Stimulated activated CD8-positive, alpha-beta memory T cell treated with anti-CD3 and anti-CD28 coated beads, Interleukin-7, amount 100 ng/mL, for 48 hours (primary cell): ENCODE measurements at places on chromosomes 4 and X.

DNA sequence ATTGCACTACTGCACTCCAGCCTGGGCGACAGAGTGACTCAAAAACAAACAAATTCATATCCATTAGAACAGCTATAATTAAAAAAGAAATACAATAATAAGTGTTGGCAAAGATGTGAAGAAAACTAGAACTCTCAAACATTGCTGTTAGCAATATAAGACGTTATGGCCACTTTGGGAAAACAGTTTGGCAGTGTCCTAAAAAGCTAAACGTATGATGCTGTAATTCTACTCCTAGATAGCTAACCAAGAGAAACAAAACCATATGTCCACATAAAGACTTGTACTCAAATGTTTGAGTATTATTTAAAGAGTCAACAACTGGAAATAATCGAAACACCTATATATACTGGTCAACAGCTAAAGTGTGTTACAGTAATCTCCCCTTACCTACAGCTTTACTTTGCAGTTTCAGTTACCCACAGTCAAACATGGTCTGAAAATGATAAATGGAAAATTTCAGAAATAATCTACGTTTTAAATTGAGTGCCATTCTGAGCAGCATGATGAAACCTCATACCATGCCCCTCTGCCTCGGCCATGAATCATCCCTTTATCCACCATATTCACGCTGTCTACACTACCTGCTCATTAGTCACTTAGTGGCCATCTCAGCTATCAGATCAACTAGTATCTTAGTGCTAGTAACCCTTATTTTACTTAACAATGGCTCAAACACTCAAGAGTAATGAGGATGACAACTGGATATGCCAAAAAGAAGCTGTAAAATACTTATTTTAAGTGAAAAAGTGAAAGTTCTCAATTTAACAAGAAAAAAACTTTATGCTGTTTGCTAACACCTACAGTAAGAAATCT is 4.9 kb downstream of the ELF2 start:
- DNase-seq, result no peak

GRCh38 chrX:48996969-48997368 is 5.1 kb downstream of the GRIPAP1 start:
- DNase-seq, result no peak

DNA sequence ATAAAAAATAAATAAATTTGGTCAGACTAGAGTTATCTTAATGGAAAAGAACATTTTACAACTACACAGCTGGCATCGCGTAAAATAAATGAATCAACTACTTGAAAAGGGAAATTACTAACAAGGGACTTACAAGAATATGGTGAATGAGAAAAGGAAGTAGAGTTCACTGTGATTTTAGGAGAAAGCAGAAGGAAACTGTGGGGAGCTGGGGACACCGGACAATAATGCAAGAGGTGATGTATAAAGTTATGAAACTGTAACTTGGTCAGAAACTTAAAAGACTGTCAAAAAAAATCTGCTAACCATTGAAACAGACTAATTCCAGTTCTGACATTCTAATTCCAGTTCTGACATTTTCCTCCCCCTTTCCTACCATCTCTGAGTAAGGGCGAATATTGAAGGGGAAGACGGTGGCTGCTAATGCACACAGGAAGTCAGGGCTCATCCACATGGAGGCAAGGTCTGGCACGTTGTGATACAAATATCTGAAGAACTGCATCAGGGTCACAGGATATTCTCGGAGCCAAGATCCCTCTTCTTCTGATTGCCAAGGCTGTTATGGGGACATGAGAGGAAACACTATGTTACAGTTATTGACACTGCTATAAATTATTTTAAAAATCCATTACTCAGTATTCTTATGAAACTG is 170.5 kb downstream of the CDS1 start:
- DNase-seq, result no peak

GRCh38 chr4:147787204-147787603 is 55.3 kb downstream of the ARHGAP10 start:
- DNase-seq, result no peak

- no peak for DNase-seq
These were observed 11.6 kb upstream of the CXCL13 start for GRCh38 chr4:77593993-77594392.
